ENCODE measurements at places on chromosomes 4 and X.
A peak's percentile ranks its signal among the peaks of the same experiment; 100 is the strongest.

DNA sequence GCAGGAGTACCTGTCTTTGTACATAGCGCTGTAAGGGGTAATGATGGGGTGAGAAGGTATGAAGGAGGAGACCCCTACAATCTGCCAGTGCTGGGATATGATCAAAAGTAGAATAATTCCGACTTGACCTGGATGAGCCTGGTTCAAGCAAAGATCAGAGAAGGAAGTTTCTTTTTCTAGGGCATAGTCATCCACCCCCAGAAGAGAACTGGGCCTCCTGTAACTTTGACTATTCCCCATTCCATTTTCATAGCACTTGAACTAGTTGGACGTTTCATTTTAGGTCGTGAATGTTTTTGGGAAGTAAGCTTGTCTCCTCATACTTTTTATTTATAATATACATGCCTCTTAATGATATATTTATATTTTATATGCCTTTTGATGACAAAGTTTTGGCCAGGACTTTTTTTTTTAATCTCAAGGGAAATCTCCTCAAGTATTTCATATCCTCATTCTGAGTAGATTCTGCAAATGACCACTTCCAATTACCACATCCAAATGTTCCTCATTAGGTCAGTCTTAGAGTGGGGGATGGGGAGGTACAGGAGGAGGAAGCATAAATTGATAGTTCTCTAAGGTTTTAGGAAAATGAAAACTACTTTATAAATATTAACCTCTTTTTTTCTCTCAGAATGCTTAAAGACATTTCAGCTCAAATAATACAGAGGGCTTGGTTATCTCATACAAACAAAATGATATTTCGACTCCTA lies 3.5 kb downstream of the CXorf58 start:
- peak; percentile 61 for DNase-seq

GRCh38 chr4:75718529-75718928 lies 5.8 kb upstream of the USO1 start:
- no peak for DNase-seq

- no peak for DNase-seq
Measured at GRCh38 chr4:169774466-169775445, 17.0 kb upstream of the HPF1 start.

DNA sequence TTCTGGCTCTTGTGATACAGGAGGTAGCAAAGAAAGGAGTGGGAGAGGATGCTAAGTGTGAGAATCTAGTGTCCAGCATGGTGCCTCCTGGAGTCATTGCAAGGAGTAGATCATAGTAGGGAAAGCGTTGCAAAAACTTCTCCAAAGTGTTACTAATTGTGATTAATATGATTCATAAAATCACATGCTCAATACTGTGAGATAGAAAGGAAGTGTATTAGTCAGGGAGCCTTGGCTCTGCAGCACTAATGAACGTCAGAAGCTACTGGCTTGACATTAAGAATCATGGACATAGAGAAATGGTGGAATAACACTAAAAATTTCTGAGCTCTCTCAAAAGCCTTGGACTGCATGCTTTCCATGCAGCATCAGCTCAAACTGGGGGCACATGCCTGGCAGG lies 299.1 kb downstream of the EVC2 start:
- DNase-seq = no peak

- no peak for DNase-seq
Measured at GRCh38 chr4:7862561-7863192, 77.0 kb downstream of the AFAP1 start.

- DNase-seq = no peak
Measured at GRCh38 chr4:44777115-44777514, 50.8 kb upstream of the GNPDA2 start.

- no peak for DNase-seq
Measured at GRCh38 chr4:153008578-153009199, 72.6 kb downstream of the FHDC1 start.

GRCh38 chrX:13570261-13570605 lies 832 bp downstream of the EGFL6 start:
- DNase-seq = no peak

GRCh38 chr4:107888237-107888636 lies 43.1 kb upstream of the CYP2U1 start:
- no peak for DNase-seq

DNA sequence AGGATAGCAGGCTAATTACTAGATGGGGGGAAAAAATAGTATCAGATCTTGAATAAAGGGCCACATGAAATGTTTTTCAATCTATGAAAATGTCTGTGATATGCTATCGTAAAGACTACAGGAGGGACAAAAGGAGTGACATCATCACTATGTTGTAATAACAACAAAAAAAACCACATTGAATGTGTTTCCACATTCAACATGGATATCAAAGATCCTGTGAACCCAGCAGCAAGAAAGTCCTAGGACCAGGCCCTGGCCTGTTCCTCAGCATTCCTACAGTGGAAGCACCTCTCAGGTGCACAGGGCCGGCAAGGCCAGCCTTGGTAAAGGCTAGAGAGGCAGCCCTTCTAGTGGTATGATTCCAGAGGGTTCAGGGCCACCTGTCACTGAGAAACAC lies 118.3 kb downstream of the RELL1 start:
- no peak for DNase-seq

GRCh38 chr4:53192496-53192895 lies 173.4 kb downstream of the SCFD2 start:
- no peak for DNase-seq

DNA sequence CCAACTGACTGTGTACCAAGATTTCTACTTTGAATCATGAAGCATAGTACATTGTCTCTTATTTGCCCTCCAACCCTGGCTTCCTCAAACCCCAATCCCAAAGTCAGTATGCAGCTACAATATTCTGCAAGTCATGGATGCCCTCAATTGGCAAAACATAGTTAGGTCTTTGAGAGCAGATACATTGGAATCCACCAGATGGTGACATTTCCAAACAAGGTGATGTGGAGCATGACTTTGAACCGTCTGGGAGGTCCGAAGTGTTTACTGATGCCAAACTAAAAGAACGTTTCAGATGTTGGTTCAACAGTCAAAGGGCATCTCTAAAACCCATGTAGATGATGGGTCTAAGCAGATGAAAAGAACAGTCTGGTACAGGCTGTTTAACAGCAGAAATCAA lies 43.7 kb upstream of the FRMD7 start:
- no peak for DNase-seq

DNA sequence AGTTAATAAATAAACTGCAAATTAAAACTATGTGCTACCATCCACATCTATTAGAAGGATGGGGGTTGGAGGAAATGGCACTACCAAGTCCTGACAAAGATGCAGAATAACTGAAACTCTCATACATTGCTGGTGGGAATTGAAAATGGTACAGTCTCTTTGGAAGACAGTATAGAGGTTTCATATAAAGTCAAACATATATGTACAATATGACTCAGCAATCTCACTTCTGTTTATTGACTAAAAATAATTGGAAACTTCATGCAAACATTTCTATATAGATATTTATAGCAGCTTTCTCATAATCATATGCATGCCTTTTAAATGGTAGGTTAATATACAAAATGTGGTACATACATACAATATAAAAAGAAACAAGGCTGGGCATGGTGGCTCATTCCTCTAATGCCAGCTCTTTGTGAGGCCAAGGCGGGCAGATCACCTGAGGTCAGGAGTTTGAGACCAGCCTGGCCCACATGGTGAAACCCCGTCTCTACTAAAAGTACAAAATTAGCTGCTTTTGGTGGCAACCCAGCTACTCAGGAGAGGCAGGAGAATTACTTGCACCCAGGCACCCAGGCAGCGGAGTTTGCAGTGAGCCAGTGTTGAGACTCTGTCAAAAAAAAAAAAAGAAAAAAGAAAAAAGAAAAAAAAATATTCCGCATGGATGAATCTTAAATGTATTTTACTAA lies 225.0 kb upstream of the CXXC4 start:
- no peak for DNase-seq

DNA sequence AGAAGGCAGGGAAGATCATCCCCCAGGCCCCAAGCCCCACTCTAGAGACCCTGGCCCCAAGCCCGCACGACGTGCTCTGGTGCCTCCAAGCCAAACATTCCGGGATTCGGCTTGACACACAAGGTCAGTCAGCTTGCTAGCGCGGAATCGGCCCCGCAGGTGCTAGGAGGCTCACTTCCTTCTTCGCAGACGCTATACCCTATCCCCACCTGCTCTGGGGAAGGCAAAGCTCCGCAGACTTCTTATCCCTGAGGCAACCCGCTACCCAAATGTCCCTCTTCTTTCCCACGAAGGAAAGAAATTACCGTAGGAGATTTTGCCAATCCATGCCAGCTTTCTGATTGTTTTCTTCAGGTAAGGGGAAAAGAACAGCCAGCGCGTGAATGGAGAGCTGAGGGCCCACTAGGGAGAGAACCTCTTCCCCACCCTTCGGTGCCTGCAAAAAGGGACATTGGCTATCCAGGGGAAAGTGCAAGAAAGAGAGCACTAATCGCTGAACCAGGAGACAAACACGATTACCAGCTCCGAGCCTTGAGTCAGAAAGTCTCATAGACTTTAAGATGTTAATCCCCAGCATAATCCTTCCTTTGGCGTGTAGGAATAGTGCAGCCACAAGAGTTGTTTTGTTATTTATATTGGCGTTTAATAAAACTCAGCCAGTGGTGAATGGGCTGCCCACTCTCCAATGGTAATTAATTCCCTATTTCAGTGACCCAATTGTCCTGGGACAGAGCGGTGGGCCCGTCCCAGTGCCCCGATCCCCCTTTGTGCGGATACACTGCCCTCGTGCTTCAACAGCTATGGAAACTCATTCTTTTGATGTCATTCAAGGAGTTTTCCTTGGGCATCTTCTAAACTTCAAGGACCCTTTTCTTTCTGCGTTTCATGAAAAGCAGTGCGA lies 5.4 kb upstream of the NEUROG2 start:
- DNase-seq = no peak

GRCh38 chr4:61772126-61772525 lies 572.0 kb downstream of the ADGRL3 start:
- DNase-seq = no peak

DNA sequence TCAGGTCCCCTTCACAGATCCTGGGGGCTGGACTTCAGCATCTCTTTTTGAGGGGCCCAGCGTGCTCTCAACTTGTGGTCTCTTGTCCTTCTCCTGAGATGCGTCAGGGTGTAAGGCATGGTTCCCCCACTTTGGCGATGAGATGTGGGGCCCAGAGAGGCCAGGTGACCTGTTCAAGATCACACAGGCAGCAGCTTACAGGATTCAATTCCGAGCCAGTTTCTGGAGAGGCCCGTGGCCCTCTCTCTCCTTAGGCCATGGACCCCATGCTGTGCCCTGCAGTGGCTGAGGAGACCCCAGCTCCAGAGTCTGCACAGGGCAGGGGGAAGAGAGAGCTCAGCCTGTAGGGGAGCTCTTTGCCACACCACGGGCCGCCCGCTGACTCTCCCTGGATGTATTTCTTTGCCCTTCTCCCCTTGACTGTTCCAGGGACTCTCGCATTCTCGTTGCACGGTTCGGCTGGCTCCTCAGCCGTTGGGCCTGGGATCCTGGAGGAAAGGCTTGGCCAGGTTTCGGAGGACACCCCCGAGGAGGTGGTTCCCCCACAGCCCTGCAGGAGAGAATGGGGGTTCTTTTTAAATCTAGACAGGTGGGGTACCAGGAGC lies 18.6 kb downstream of the NSG1 start:
- no peak for DNase-seq

GRCh38 chr4:145635117-145635516 lies 15.9 kb downstream of the MMAA start:
- DNase-seq = no peak

DNA sequence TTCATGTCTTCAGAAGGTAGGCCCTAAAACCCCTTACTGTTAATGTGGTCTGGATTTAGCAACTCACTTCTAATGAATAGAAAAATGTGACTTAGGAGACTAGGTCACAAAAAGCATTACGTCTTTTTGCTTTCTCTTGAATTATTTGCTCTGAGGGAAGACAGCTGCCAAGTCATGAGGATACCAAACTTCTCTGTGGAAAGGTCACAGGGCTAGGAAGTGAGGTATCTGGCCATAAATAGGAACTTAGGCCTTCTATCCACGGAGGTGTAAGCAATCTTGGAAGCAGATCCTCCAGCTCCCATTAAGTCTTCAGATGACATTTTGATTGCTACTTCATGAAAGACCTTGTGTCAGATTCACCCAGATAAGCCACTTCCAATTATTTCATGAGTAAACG lies 120.6 kb downstream of the JADE1 start:
- DNase-seq = peak; percentile 46

All from inflammatory macrophage (primary cell).